Peyer's patch (tissue), 4 donors: ENCODE measurements at places on chromosomes 5 and 9.
A peak's percentile ranks its signal among the peaks of the same experiment; 100 is the strongest.

GRCh38 chr9:113176803-113177202 is 26.0 kb downstream of the SLC31A2 start:
- no peak for DNase-seq

- DNase-seq = peak; percentile 75
These were observed 21.1 kb upstream of the TERT start for GRCh38 chr5:1315709-1316587.

DNA sequence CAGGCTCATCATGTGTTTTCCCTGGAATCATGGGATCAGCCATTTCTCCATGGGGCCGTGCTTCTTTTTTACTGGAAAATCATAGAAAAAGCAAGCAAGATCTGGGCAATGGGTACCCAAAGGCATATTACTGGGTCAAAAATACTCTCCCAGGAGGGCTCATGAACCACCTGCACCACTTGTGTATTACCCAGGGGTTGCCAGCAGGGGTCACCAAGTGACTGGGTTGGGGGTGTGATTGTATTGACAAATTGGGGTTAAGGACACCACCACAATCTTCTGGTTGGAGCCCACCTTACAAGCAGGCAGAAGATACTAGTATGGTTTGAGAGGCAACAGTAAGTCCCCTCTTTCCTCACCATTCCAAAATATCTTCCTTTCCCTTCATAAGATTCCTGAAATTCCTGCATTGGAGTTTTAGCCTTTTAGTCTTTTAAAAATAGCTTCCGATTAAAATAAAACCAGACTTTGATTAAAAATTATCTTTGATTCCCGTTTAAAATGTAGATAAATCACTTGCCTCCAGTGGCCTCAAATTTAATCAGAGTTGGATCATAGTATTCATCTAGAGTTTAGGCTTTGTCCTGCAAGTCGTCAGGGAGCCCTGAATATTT is 603.3 kb downstream of the KIF4B start:
- no peak for DNase-seq

DNA sequence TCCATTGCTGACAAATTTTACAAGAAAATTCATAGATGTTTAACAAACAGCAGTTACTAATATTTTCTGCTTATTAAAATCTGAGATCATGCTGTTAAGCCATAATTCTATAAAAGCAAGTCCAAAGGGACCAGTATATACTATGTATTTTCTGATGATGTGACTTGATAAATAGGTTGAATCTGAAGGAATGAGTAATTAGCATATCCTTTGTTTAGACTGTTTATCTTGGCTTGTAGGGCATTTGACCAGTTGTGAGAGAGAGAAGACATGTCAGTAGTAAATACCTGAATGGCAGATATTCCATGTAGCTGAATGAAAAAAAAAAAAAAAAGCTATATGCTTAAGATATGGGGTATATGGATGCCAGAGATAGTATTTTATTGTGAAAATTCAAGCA is 14.6 kb downstream of the CPEB4 start:
- DNase-seq = no peak

DNA sequence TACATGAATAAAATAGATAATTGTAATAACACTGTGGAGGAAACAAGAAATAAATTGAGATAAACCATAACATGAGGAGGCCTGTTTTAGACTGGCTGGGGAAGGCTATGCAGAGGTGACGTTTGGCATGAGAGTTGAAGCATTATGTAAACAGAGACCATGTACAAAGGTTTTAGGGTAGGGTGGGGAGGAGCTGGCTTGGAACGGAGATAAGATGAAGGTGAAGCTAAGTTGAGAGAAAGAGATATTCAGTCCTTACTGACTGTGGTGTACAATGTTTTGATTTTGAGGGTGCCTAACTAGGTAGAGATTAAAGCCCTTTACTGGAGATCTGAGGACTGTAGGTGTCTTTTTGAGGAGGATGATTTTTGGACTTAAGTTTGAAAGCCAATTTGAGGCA is 17.8 kb downstream of the MAN2A1 start:
- no peak for DNase-seq

GRCh38 chr5:149757956-149758355 is 27.8 kb downstream of the PPARGC1B start:
- DNase-seq = no peak
